ENCODE measurements at places on chromosomes 5 and 9.

- DNase-seq = peak; percentile 97
Observed at GRCh38 chr9:129258124-129258822, 80.2 kb upstream of the IER5L start.

DNA sequence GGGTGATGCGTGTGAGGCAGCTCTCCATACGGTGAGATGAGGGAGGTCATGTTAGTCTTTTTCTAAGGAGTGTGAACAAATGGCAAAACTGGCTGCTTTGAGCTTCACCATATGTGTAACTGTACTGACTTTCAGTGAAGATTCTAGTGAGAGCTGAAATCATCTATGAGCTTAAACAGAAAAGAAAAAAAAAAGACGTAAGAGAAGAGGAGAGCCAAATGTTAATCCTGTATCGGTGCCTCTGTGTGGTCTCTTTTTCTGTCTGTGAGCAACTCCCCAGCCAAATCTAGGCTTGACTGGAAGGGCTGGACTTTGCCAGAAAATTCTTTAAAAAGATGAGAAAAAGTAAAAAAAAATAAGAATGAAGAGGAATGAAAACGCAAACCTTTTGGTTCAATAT, 209.7 kb upstream of the TUT7 start:
- DNase-seq = no peak

DNA sequence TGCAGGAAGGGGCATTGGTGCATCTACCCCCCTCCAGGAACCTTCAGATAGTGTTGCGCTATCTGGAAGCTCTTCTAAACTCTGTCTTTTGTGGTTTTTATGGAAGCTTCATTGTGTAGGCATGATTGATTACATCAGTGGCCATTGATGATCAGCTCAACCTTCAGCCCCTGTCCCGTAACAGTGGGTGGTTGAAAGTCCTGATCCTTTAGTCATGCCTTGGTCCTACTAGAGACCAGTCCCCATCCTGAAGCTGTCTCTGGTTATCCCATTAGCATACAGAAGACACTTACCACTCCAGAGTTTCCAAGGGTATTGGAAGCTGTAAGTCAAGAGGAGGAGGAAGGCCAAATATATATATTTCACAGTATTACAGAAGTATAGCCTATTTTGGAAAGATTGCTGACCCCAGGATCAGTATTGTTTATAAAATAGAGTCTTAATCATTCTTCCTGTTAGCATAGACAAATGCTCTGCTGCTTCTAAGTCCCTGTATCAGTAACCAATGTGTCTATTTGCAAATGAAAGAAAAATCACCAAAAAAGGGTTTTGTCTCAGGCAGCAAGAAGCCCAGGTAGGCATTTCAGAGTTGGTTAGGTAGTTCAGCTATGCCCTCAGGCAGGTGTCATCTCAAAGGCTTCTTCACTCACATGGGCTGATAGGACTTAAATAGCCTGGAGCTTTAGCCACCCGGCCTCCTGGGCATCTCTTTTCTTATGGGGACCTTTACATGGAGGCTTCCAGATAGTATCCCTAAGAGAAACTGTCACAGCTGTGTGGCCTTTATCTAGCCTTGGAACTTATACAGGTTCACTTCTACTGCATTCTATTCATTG, 41.6 kb downstream of the SPIN1 start:
- DNase-seq = no peak

DNA sequence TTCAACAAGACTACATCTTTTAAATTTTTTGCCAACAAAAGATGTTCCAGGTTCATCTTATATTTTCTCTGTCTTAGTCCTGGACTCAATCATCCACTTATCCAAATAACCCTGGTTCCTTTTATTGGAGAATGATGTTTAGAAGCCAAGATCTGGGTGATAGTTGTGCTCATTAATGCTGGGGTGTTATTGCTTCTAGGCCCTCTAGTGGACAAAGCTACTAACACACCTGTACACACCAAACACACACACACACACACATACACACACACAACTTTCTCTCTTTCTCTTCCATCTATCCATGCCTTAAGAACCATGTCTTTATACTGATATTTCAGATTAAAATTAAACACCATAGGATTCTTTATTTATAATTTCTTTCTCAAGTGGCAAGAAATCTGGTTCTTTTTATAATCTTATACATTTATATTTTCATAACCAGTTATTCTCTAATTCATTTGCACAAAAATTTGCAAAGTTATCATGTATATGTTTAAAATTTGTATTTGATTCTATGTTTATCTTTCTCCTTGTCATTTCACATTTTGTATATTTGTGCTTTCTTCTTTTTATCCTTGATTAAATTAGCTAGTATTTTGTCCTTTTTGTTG, 179.1 kb upstream of the SMIM23 start:
- DNase-seq = no peak

GRCh38 chr5:137309290-137309689, 189.8 kb downstream of the SPOCK1 start:
- no peak for DNase-seq

DNA sequence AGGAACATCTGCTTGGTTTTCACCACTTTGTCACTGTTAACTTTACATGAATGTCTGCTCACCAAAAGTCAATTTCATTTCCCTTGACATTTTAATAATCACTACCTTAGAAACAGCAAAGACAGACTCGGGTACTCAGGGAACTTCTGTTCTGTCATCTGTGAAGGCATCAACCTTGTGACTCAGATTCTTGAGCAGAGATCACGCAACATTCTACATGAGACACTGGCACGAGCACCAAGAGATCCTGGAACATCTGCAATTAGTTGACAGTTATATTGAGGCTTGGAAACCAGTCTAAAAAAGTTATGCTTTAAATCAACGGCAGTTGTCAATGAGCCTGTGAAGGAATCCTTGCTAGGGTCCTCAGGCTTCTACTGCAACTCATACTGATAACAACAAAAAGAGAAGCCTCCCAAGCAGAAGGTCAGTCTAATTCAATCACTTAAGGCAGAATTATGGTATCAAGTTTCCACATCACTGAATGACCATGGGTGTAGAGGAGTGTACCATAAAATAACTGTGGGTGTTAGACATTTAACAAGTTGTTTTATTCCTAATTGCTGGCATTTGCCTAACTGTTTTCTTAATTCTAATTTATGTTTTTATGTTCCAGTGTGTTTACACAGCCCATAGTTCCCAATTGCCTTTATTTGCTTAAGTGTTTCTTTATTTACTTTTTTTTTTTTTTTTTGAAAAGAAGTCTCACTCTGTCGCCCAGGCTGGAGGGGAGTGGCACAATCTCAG, 3.3 kb upstream of the PBX3 start:
- no peak for DNase-seq

DNA sequence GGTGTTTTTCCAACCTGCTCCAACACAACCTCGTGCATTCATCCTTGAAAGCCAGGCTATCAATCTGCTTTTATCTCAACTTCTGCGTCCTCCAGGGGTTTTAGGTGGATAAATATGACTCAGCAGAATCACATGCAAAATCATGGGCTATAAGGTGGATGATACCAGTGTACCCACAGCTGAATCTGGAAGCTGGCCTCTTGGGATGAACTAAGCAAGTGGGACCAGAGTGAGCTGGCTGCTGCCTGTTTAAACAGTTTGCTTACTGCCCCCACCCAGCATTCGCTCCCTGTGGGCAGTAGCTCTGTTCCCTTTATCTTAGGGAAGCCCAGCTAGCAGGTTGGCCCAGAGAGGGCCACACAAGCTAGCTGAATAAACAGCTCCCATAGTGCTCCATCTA, 194.0 kb downstream of the CRB2 start:
- no peak for DNase-seq

DNA sequence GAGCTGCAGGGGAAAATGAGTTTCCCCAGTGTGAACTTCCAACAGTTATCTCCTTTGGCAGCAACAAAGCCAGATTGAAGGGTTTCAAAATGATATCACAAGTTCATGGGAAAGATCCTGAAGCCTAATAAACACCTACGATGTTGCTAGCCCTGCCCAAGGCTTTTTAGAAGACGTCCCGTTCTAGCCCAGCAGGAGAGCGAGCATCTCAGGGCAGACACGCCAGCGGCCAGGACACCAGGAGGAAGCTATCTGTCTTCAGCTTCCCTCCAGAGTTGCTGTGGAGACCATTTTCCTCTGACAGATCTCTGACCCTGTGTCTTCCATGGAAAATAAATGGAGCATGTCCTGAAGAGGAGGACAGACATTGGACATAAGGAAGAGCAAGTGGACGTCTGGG, 98.4 kb downstream of the FBXO38 start:
- no peak for DNase-seq

DNA sequence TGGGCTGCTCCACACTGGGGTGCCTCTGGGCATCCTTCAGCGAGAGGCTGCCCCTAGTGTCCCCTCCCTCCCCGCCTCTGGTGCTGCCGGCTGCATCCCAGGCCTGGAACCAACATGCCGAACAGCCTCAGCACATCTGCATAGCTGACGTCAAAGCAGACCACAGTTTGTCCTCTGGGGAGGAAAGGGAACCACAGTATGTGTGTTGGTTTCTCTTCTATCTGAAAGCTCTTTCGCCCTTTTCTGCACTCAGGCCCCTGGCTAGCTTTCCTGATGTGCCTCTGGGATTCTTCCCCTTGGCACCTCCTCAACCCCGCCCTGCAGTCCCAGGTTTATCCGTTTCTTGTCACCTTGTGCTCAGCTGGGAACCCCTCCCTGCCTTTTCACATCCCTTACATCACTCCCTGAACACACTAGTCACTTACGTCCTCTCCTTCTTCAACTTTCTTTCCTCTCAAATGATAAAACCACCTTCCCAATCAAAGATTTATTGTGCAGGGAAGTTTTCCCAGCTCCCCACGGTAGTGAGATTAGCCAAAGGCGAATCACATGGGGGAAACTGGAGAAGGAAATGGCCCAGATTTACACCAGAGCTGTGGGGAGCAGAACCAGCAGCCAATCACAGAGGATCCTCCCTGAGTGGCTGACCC, 35.5 kb upstream of the B4GALT1 start:
- DNase-seq = no peak

DNA sequence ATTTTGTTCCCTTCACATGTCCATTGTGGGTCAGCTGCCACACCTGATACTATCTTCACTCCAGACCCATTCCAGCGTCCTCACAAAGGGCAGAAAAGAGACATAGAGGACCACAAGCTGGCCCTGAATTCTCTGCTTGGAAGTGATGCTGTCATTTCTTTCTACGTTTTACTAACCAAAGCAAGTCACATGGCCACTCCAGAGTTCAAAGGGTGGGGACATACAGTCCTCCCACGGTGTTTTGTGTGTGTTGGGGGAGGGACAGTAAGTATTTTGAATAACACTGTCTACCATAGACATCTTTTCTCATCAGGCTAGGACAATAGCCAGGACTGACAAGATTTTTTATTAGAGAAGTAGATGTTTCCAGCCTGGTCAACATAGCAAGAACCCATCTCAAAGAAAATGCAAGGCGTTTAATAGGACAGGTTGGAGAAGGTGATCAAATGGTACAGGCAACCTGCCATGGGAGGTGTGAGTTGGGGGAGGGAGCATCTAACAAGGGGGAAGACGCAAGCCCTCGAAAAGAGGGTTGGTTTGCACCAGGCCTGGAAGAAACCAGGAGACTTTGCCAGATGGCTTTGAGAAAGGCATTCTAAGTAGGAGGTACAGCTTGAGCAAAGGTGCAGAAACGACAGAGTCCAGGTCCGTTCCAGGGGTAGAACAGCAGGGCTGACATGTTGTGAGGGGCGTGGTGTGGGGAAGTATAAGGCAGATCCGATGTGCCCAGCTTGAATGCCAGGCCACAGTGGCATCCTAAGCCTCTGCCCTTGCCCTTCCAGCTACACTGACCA, 11.3 kb upstream of the GLIPR2 start:
- DNase-seq = no peak

- DNase-seq = no peak
Observed at GRCh38 chr9:7394002-7394774, 405.4 kb downstream of the DMAC1 start.

DNA sequence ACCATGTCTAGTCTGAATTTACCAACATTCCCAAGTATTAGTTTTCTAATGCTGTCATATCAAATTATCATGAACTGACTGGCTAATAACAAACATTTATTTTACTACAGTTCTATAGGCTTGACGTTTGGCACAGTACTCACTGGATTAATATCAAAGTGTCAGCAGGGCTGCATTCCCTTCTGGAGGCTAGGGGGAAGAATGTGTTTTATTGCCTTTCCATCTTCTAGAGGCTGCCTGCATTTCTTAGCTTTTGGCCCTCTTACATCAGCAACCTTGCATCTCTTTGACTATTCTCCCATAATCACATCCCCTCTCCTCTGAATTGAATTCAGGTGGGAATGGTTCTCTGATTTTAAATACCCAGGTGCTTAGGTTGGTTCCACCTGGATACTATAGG, 84.7 kb downstream of the EDIL3 start:
- no peak for DNase-seq

GRCh38 chr5:61228229-61228628, 66.0 kb upstream of the SMIM15 start:
- DNase-seq = no peak

DNA sequence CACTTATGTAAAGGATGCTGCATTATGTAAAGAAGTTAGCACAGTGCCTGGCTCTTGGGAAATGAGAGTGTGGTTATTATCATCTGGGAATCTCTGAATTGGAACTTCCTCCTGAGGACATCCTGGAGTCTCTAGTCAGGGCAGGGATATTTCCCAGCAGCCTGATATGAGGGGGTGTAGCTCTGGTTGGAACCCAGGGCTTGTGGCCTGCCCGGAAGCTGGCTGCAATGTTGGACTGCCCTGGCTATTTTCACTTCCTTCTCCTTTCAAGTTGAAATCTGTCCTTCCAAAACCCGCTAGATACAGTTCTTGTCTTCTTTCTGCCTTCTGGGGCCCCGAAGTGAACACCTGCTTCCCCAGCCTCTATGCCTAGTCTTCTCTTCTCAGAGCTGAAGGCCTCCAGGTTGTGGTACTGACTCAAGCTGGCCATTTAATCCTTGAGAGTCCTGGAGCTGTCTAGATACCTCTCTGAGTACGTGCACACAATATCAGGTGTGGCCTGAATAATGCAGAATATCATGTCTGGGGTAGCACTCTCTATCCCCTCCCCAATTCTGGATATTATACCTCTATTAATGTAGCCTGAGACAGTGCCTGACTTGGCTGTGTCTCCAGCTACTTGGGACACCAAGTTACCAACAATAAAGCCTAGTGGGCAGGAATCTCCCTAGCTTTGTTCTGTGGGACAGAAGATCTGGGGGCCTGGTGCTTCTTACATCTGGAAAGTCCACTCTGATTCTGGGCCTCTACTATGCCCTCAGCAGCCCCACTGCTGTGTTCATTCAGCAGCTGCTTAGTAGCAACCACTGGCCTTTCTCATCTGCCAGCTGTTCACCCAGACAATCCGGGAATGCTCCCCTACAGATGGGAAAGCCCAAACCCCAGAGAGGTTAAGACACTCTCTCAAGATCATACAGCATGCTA, 45.0 kb downstream of the SLC6A7 start:
- DNase-seq = no peak

- DNase-seq = no peak
Observed at GRCh38 chr9:76390656-76391055, 3.6 kb downstream of the RFK start.

- peak; percentile 87 for DNase-seq
Observed at GRCh38 chr5:150409638-150410523, 2.8 kb downstream of the CD74 start.

GRCh38 chr5:24512423-24512822, 132.4 kb downstream of the CDH10 start:
- DNase-seq = no peak

GRCh38 chr5:6544561-6544935, 88.3 kb downstream of the NSUN2 start:
- no peak for DNase-seq

Measured in dorsolateral prefrontal cortex (tissue), 122 donors.